SK-N-SH (cell line): ENCODE measurements at places on chromosomes 1 and 21. TPM values are rescaled to one million over a fixed set of nuclear protein-coding genes. Genes with fewer than 3 reads are reported as not detected.

- H3K27ac ChIP-seq = no peak overlapping the region
- H3K27me3 ChIP-seq = no peaks in the 10 kb centered on the region
- H3K36me3 ChIP-seq = no peaks in the 10 kb centered on the region
- H3K4me3 ChIP-seq = no peak overlapping the region
- DNase-seq = no peak
These were observed 47.7 kb upstream of the C8B start for GRCh38 chr1:57013522-57013921.

DNA sequence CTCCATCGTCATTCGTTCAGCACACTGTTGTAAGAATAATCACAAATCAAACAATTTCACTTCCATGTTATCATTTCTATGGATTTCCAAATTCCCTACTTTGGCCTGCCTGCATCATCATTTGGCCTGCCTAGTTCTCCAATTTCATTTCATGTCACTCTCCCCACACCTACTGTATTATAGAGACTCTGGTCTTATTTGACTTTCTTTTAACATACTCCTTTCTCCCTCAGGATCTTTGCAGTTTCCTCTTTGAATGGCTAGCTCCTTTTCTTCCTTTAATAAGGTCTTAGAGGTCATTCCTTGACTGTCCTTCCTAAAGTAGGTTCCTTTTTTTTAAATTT, 36.3 kb upstream of the PODN start:
- peaks cover 2% of the 10 kb centered on the region; the same call in 1 of the 2 replicates for H3K4me1 ChIP-seq
- H3K4me3 ChIP-seq = no peak overlapping the region
- no peak overlapping the region for H3K27ac ChIP-seq
- DNase-seq = no peak
- H3K27me3 ChIP-seq = no peaks in the 10 kb centered on the region
- H3K36me3 ChIP-seq = no peaks in the 10 kb centered on the region; the same call in 1 of the 2 replicates

Gene SELP
- polyA plus RNA-seq = not detected in 2 replicates

- peak overlapping the region; percentile 57 for H3K4me3 ChIP-seq
- DNase-seq = peak; percentile 93
- H3K27ac ChIP-seq = no peak overlapping the region
- no peaks in the 10 kb centered on the region; the same call in none of the 2 replicates for H3K4me1 ChIP-seq
- H3K36me3 ChIP-seq = no peaks in the 10 kb centered on the region
- H3K27me3 ChIP-seq = no peaks in the 10 kb centered on the region; the same call in 1 of the 2 replicates
These were observed 5.4 kb upstream of the TDRD5 start for GRCh38 chr1:179586107-179586823.

DNA sequence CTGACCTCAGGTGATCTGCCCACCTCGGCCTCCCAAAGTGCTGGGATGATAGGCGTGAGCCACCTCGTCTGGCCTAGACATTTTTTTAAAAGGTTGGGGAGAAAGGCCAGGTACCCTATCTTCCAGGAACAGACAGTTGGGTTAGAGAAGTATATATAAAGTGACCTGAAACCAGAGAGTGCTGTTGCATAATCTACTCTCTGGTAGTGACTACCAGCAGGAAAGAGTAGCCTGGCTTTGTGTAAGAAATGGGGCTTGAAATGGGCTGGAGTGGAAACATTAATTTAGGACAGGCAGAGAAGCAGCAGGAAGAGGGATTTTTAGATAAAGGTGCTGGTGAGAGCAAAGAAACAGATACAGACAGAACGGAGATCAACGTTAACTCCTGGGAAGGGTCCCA, 125.8 kb upstream of the HOOK1 start:
- H3K36me3 ChIP-seq = no peaks in the 10 kb centered on the region
- no peak overlapping the region for H3K27ac ChIP-seq
- H3K27me3 ChIP-seq = no peaks in the 10 kb centered on the region
- 0 out of 2 replicates have a peak, but pooled peaks cover 10% of the 10 kb centered on the region for H3K4me1 ChIP-seq

GRCh38 chr21:42554251-42554961, 40.8 kb downstream of the SLC37A1 start:
- H3K27ac ChIP-seq = no peak overlapping the region
- H3K36me3 ChIP-seq = no peaks in the 10 kb centered on the region
- no peaks in the 10 kb centered on the region for H3K27me3 ChIP-seq
- H3K4me3 ChIP-seq = no peak overlapping the region
- DNase-seq = no peak
- no peaks in the 10 kb centered on the region for H3K4me1 ChIP-seq

Gene OLFM3
- 0.03 TPM in 1 of 2 replicates, not detected in the other for polyA plus RNA-seq

Gene RGS13
- polyA plus RNA-seq = 0.05 TPM in 1 of 2 replicates, not detected in the other

DNA sequence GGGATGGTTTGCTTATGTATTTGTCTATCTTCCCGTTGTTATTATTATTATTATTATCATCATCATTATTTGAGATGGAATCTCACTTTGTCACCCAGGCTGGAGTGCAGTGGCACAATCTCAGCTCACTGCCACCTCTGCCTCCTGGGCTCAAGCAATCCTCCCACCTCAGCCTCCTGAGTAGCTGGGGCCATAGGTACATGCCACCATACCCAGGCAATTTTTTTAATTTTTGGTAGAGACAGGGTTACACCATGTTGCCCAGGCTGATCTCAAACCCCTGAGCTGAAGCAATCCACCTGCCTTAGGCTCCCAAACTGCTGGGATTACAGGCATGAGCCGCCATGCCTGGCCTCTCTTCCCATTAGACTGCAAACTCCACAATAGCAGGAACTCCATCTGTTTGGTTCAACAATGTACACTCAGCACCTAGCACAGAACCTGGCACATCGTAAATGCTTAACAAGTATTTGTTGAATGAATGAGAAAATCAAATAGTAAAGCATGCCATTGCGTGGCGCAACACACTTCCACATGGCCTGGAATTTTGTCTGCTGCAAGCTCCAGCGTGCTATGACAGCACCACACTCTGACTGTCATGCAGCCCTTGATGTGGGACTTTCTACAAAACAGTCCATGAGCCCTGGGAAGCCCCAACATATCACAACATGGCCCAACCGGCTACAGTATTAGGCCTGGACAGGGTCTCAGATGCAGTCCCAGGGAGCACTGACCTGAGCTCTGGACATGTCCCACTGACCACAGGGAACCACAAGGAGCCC, 3.8 kb upstream of the TINAGL1 start:
- H3K4me3 ChIP-seq = no peak overlapping the region
- H3K27ac ChIP-seq = no peak overlapping the region
- no peak for DNase-seq
- H3K27me3 ChIP-seq = no peaks in the 10 kb centered on the region
- no peaks in the 10 kb centered on the region for H3K36me3 ChIP-seq
- H3K4me1 ChIP-seq = peaks cover 20% of the 10 kb centered on the region

Gene PRPF38B
- 17.5 and 22.3 TPM in 2 replicates for polyA plus RNA-seq

Gene FAM3B
- polyA plus RNA-seq = not detected in 2 replicates
